ENCODE measurements at places on chromosomes 3 and 15.

DNA sequence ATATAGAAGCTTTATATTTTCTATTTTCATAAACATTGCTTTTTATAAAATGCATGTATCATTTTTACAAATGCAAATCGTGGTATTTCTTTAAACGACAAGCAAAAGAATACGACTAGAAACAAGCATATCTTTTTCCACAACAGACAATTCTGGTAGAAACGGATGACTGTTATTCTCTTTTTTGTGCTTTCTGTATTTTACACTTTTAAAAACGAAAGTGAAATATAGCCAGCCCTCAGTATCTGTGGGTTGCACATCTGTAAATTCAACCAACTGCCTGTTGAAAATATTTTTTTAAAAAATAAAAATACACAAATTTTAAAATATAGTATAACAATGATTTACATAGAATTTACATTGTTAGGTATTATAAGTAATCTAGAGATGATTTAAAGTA is 61.3 kb downstream of the PRTG start:
- no peak for DNase-seq

GRCh38 chr3:53049987-53050386 is 4.1 kb upstream of the SFMBT1 start:
- DNase-seq: no peak

DNA sequence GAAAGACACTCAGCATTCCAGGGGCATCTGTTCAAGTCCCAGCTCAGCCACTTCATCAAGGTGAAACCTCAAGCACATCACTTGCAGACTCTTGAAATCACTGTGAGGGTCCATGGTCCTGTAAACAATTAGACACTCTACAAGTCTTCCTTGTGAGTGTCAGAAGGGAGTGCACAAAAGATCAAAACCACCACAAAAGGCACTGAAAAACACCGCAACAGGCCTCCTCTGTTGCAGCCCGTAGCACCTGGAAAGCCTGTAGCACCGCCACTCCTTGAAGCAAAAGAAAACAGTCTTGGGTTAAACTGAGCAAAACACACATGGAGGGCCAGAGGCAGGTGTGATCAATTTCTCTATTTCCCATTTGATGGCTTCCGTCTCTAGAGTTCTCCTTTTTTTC is 63.8 kb upstream of the SNRK start:
- DNase-seq: no peak

- no peak for DNase-seq
Observed at GRCh38 chr15:66763186-66764071, 61.4 kb downstream of the SMAD6 start.

GRCh38 chr3:185537369-185537970 is 14.9 kb downstream of the LIPH start:
- DNase-seq: no peak

GRCh38 chr3:187758318-187758955 is 13.2 kb upstream of the BCL6 start:
- DNase-seq: no peak

DNA sequence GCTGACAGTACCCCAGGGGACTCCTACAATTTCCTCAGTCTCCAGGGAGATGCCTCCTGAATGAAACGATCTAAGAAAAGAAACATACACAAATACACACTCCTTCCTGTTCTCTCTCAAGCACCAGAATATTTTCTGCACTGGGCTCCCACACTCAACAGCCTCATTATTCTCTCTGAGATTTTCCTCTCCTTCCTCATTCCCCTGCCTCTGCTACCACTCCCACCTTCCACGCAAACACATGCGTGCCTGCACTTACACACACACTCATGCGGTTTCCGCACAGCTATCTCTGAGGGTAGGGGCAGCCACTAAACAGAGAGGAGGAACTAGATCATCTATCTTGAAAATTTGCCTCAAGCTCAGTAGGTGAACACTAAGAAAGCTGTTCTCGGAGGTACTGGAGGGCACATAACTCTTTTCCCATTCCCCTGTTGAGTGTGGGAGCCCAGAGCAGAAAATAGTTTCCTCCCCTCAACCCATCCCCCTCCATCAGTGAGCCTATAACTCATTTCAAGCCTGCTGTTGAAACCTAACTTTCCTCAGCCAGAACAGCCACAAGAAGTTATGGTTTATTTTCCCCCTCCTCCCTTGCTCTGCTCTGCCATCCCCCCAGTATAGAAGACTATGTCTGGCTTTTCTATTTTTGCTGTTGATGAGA is 30.5 kb upstream of the TIPARP start:
- peak; percentile 2 for DNase-seq

- no peak for DNase-seq
Observed at GRCh38 chr15:68713874-68714273, 106.8 kb downstream of the ANP32A start.

DNA sequence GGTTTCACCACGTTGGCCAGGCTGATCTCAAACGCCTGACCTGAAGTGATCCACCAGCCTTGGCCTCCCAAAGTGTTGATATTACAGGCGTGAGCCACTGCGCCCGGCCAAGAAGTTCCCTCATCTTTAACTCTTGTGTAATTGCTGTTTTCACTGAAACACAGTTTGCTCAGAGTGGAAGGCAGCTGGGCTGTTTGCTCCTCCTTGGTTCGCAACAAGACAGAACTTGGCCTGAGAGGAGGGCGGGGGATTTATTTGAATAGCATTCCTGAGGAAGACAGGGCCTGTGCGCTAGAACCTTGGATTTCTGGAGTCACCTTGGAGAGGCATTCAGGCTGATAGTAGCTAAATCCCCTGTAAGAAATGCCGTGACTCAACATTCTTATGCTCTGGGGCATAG is 226.7 kb upstream of the MCTP2 start:
- no peak for DNase-seq

DNA sequence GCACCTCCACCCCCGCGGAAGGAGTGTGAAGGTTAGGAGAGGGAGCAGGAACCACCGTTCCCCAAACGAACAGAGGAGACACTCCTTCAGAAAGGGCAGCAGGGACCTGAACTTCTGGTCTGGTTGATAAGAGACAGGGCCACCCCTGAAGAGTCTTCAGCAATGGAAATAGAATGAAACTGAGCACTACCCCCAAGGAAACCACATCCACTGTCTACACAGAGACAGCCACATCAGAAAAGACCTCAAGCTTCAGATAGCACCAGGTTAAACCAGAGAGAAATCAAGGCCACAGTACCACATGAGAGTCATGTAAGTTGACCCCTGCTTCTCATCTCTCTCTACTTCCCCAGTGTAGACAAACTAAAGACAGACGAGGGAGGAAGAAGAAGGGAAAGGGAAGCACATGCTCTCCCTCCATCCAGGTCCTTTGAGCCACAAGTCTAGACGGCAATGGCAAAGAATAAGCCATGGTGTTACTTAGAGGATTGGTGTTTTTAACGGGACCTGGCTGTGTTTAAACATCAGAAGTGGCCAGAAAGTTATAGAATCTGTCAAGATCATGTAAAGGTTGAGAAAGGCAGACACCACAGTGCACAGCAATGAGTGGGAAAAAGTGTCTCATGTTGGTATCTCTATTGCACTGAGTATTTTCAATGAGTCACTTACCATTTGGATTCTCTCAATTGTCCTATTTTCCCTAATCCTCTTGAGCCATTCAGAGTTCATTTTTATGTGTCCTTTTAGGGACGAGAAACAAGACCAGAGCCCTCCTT is 31.4 kb upstream of the CTNNB1 start:
- no peak for DNase-seq

- DNase-seq: no peak
Observed at GRCh38 chr3:122353215-122353614, 28.2 kb downstream of the CSTA start.

DNA sequence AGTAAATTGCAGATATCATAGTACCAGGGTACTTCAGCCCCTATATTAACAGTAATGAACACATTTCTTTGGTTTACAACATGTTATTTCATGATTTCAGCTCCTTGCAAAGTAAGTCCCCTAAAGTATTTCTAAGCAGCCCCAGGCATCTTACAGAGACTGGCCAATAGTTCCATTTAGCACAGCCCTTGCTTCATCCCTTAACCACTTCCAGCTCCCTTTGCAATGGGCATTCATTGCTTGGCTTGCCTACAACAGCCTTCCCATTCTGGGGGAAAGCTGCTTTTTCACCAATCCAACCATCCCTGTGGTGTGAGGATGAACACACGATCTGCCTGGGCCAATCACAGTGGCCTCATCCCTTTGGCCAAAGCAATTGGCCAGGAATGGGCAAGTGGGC is 67.2 kb upstream of the XCR1 start:
- DNase-seq: no peak

- no peak for DNase-seq
Observed at GRCh38 chr3:108219336-108219735, 2.9 kb downstream of the IFT57 start.

DNA sequence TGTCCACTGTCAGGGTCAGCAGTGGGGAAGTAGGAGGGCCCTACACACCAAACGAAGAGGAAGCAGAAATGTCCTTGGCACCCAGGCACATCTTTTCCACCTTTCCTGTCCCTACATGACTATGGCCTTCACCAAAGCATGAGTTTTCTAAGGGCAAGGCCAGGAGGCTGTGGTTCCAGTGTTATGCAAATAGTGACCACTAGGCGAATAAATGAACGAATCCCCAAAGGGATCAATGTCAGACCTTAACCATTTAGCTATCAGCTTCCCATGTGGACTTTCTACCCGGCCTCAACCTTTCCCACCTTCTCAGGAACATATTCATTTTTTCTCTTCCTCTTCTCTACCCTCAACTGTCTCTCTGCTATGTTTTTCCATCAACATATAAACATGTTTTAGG is 63.1 kb downstream of the NTRK3 start:
- DNase-seq: no peak

- DNase-seq: no peak
Observed at GRCh38 chr3:195241592-195242355, 29.2 kb downstream of the XXYLT1 start.

- DNase-seq: no peak
Observed at GRCh38 chr3:146100825-146101444, 60.0 kb downstream of the PLOD2 start.

- no peak for DNase-seq
Observed at GRCh38 chr3:23685541-23686258, 120.1 kb upstream of the UBE2E1 start.

GRCh38 chr15:77285057-77285997 is 134.6 kb downstream of the PEAK1 start:
- no peak for DNase-seq

- DNase-seq: no peak
Observed at GRCh38 chr15:28006116-28006905, 92.8 kb downstream of the OCA2 start.

- DNase-seq: no peak
Observed at GRCh38 chr3:23760871-23761373, 44.8 kb upstream of the UBE2E1 start.

DNA sequence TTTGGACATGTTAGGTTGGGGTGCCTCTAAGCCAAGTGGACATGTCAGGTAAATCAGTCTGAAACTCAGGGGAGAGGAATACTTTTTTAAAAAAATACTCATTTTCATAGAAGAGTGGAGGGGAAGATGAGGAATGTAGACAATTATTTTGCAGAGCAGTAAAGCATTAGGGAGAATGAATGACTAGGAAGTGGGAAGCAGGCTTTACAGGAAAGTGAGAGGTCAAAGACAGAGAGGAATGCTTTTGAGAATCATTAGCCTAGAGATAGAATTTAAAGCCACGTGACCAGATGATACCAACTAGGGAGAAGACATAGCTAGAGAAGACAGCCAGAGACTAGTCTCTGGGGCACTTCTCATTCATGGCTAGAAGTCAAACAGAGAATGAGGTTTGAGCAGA is 91.0 kb downstream of the RAD18 start:
- DNase-seq: no peak

- DNase-seq: no peak
Observed at GRCh38 chr3:46918202-46918601, 40.7 kb downstream of the PTH1R start.

DNA sequence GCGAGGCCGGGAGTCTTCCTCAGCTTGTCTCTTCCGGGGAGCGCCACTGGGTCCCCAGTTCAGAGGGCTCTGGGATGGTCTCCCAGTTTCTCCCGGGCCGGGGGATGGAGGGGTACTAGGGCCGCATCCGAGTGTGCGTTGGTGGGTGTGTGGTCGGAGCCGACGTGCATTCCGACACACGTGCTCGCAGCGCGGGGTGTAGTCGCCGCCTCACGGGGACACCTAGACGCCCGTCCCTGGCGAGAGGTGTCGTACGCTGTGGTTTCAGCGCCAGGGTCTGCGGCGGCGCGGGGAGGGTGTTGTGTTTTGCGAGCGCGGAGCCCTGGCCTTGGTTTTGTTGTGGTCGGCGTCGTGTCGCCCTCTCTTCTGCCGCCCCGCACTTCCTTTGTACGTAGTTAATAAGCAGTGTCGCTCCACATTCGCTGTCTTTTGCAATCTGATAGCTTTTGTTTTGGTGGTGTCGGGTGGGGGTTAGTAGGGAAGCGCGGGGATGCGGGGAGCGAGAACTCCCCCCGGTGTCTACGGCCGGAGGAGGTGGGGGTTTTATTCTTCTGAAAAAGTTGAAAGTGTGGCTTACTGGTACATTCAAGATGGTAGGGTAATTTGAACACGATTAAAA is 2.2 kb downstream of the IGF1R start:
- DNase-seq: peak; percentile 17
